ENCODE measurements at places on chromosomes 1 and 21. TPM values are rescaled to one million over a fixed set of nuclear protein-coding genes. Genes with fewer than 3 reads are reported as not detected.

SCAMP3 gene
- total RNA-seq: 66.7 TPM

PGBD5 gene
- 3.7 TPM for total RNA-seq

EDN2 gene
- total RNA-seq: 2.9 TPM

OPTC gene
- total RNA-seq: not detected

F13B gene
- not detected for total RNA-seq

PLXNA2 gene
- 27.9 TPM for total RNA-seq

Data from kidney (tissue), 22 donors.